ENCODE measurements at places on chromosomes 5 and 9. TPM values are rescaled to one million over a fixed set of nuclear protein-coding genes. Genes with fewer than 3 reads are reported as not detected.

The ADRA1B gene
- not detected for total RNA-seq

The PCDHA12 gene
- not detected for total RNA-seq

The SLC6A3 gene
- not detected for total RNA-seq

The SOWAHA gene
- total RNA-seq: not detected

The SPACA9 gene
- 1.3 TPM for total RNA-seq

The CDH6 gene
- not detected for total RNA-seq

The ADAMTS2 gene
- total RNA-seq: not detected

The C9orf153 gene
- total RNA-seq: not detected

The WWC1 gene
- 0.63 TPM for total RNA-seq

Data from activated naive CD4-positive, alpha-beta T cell treated with anti-CD3 and anti-CD28 coated beads, Interleukin-2, amount 10 ng/mL, durations not matched to agents 5 hours and 36 hours (primary cell).